Right renal cortex interstitium (tissue), 3 donors: ENCODE measurements at places on chromosomes 7 and 10. TPM values are rescaled to one million over a fixed set of nuclear protein-coding genes. Genes with fewer than 3 reads are reported as not detected.
A peak's percentile ranks its signal among the peaks of the same experiment; 100 is the strongest.

DNA sequence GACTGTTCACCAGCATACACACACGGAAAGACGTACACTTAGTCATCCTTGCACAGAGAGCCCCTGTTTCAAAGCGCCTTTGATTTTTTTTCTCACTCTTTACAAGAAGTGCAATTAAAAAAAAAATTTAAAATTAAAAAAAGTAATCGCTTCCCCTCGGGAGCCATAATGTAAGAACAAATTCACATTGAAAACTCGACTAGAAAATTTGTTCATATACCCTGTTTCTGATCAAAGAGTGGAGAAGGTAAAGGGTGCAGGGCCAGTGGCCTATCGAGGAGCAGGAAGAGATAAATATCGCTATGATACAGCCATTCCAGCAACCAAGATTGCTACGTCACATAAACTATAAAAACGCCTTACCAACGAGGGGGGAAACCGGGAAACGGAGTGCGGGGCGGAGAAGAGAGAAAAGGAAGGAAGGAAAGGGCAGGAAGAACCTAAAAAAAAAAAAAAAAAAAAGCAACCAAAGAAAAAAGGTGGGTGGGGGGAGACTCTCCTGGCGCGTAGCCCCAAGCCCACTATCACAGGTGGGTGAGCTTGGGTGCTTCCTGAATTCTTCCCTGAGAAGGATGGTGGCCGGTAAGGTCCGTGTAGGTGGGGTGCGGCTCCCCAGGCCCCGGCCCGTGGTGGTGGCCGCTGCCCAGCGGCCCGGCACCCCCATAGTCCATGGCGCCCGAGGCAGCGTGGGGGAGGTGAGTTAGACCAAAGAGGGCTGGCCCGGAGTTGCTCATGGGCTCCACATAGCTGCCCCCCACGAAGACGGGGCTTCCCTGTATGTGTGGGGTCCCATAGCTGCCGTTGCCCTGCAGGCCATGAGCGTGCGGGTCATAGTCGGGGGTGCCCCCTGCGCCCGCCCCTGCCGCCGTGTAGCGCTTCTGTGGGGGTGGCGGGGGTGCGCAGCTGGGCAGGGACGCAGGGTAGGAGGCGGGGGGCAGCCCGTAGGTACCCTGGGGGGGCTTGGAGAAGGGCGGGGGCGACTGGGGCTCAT lies 5.2 kb upstream of the HOXA2 start:
- no peak for DNase-seq

DNA sequence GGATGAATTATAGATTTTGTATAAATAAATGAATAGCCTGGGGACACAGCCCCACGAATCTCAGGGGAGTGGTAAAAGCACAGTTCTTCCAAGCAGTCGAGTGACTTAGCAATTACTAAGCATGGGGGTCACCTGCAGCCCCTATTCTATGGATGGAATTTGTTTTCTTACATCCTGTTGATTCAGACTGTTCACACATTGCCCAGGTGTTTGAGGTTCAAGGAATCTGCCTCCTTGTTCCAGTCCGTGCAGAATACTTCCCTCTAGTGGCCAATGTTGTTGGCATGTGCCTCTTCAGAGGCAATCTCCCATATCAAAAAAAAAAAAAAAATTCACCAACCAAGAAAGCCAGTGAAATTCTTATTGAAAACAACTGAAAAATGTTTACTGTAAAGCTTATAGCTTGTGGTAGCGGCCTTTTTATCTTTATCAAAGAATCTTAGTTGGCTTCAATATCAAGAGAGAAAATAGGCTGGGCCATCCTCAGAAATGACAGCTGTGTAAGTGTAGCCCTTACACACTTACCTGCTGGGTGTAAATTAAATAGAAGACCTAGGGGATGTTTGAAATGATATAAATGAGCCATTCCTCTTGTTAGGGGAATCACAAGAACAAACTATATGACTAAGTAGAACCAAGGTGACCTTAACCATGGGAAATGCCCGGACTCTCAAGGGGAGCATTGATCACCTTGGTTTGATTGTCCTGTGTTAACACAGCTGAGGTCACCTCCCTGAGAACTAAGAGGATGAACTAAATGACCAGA lies 7.8 kb downstream of the LIPM start:
- DNase-seq, result peak; percentile 17

DNA sequence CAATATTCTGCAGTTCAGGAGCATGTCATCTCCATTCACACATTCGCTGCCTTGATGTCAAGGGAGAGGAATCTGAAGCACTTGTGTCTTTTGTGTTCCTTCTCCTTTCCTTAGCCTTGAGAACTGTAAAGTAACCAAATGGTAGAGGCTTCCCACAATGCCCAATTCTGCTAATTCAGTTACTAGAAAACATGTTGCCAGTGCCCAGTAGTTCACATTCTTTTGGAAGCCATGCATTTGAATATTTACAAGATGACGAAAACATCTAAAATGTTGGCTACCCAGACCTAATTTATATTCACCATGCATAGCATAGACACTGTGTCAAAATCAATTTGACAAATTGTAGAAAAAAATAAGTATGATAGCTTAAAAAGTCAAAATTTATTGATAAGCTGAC lies 852.7 kb upstream of the PHF14 start:
- no peak for DNase-seq

Gene HDAC9
- polyA plus RNA-seq, result 9.5 TPM

Gene CLDN3
- polyA plus RNA-seq, result 27.7 TPM

Gene PTPN20
- polyA plus RNA-seq, result 3.4 TPM

GRCh38 chr10:109996225-109996624 lies 11.6 kb upstream of the ADD3 start:
- DNase-seq, result no peak

DNA sequence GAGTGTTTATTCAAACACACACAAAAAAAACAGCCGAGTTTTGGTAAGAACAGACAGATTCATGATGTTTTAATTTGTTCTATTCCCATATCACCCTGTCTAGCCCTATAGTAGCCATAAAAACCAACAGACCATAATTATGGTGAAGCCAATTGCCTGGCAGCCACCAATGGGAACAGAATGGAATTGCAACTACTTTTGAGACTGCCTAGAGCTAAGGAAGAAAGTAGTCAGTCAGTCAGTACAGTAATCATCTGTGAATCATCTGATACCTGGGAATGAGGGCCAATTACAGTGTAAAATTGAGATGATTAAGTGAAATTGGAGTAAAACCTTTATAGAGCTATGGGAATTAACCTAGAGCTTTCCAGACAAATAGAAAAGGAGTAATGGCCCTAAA lies 952.7 kb upstream of the KCND2 start:
- no peak for DNase-seq

Gene LIPM
- 0.11 TPM for polyA plus RNA-seq

Gene OR2A7
- 7.0 TPM for polyA plus RNA-seq
